ENCODE measurements at places on chromosomes 6 and 20.
A peak's percentile ranks its signal among the peaks of the same experiment; 100 is the strongest.

GRCh38 chr20:46071573-46071972 is 18.2 kb downstream of the NCOA5 start:
- no peak for DNase-seq

GRCh38 chr6:150102750-150103270 is 33.9 kb upstream of the ULBP3 start:
- DNase-seq, result no peak

GRCh38 chr20:56924292-56925081 is 295.4 kb downstream of the TFAP2C start:
- no peak for DNase-seq

DNA sequence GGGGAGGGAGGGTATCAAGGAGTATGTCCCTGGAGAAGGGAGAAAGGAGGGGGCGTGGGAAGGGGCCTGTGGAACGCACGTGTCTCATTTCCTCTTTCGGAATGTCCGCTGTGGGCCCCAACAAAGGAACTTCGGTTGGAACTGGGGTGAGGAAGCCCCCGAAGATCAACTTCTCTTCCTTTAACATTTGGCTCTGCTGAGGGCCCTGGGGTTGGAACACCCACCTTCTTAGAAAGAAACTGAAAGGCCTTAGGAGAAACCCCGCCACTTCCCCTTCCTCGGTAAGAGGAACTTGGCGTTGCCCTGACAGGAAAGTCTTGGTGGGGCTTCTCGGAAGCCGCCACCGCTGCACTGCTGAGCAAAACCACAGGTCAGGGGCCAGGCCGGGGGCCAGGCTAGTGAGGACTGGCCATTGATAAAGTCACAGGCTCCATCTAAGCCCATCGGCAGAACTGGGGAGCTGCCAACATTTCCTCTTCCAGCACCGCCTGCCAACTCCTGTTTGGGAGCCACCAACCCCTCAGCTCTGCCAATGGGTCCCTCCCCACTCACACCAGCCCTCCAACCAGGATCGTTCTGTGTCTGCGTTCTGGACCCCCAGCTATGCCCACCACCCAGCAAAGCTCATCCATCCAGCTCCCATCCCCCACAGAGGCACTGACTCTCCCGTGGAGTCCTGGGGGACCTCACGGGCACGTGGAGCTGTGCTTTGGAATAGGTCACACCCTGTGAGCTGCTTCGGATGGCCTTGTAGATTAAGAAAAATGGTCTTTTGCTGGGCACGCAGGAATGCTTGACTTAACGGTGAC is 44.8 kb downstream of the FGD2 start:
- DNase-seq, result no peak

GRCh38 chr6:30411515-30412207 is 66.7 kb downstream of the RPP21 start:
- peak; percentile 6 for DNase-seq

DNA sequence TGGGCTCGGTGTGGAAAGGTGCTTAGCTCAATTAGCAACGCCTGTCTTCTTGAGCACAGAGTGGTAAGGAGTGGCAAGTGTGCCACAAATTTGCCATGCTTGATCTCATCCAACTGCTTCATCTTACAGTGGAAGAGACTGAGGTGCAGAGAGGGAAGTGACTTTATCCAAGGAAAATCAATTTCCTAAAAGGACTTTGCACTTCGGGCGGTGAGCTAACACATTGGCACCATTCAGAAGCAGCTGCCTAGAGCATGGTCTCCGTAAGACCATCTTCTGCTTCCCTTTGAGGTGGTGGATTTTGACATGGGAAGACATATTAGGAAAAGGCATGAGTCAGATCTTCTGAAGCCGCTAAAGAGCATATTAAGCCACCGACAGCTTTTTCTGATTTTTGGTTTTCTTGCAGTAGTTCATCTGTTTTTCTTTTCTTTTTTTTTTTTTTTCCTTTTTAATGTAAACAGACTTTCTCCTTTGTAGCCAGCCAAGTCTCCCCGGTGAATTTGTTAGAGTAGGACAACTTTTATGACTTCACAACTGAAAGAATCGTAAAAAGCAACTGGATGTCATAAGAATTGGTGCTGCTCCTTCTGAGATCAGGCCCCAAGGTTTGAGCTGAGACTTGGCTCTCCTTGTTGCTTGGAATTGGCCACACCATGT is 273.2 kb downstream of the CDC5L start:
- no peak for DNase-seq

DNA sequence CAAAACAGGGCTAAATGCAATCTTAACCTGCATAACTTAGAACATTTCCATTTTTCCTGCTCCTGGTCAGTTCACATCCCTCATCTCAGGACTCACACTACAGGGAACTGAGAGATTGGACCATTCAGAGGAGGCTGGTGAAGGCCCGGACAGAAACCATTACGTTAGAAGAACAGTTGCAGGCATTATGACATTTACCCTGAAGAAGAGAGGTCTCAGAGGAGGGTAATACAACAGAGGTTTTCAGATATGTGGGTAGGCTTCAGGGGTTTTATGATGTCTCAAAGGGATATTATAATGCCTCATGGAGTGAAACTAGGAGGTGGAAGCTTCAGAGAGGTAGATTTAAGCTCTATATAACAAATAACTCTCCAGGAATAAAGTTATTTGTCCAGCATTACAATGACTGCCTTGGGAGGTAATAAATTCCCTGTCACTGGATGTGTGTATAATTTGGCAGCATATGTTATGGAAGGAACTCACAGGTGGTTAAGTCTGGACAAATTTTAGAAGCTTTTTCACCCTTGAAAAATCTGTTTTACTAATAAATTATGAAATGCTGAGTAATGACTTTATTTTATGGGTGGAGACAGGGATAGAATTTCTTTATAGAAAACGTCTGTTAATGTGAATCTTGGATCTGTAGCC is 36.7 kb upstream of the RIPOR2 start:
- DNase-seq, result no peak

DNA sequence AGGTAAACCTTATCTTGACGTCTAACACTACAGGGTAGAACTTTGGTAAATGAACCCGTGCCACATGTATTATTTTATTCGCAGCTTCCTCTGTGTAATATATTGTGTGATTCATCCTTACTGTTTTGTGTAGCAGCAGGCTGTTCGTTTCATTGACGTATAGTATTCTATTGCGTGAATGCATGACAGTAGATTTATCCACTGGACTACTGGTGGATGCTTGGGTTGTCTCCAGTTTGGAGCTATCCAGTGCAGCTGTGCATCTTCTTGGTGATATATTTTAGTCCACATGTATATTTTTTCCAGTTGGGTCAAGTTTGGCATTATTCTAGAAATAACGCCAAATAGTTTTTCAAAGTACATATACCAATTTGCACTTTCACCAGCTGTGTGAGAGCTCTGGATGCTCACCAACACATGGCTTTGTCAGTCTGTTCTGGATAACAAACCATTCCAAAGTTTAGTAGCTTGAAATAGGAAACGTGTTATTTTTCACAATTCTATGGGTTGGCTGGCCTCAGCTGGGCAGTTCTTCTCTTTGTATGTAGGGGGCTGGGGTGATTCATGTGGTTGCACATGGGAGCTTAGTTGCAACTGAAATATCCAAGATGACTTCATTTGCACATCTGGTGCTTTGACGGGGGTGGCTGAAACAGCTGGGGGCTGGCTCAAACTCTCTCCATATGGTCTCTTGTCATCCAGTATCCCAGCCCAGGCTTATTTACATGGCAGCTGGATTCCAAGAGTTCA is 9.3 kb downstream of the ECT2L start:
- DNase-seq, result no peak

GRCh38 chr6:152348116-152348515 is 289.0 kb downstream of the SYNE1 start:
- DNase-seq, result no peak

DNA sequence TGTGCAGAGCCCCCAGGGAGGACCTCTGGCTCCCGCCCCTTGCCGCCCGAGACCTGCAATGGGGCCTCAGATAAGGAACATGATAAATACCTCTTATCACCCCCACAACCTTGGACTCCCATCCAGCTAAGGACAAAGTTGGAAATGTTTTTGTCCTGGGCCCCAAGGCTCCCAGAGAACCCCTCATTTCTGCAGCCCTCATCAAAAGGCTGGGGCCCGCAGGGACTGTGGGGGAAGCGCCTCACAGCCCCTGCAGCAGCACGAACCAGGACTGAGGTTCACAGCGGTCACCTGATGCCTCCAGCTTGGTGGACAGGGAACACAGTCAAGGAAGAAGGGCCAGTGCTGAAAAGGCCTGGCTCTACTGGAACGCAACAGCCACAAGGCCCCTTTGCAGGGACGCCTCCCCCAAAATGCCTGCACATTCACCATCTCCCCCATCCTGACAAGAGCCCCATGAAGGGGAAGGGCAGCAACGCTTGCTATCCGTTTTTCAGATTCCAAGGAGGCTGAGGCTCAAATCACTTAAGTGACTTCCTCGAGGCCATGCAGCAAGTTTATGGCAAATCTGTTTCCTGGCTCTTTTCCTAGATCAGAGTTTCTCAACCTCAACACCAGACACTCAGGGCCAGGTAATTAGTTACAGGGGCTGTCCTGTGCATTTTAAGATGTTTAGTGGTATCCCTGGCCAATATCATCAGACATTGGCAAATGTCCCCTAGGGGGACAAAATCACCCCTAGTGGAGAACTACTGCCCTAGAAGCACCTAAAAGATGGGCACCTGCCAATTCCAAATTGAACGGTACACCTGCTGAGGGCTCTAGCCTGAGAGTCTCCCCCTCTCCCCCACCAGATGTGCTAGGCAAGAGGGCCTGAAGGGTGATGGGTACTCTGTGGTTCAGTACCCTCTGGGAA is 10.6 kb downstream of the TFEB start:
- DNase-seq, result no peak

GRCh38 chr20:10925767-10926166 is 252.0 kb upstream of the JAG1 start:
- no peak for DNase-seq

GRCh38 chr20:19815553-19815991 is 57.5 kb downstream of the RIN2 start:
- DNase-seq, result no peak

DNA sequence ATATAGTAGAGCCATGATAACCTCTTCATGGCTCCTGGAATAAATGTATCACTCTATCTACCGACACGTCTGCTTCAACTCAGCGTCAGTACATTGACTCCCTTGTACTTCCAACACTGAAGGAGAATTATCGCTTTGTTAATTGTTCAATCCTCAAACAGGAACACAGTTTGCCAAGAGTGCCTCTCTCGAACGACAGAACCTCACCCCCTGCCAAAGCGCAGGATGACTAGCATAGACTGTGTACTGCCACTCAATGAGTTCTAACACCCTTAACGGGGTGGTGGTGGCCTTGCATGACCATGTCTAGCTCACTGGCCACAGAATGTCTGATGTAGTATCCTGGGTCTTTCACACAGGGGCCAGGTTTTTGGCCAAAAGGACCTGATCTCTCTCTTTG is 81.4 kb upstream of the HEY2 start:
- DNase-seq, result no peak

GRCh38 chr6:31354158-31354863 is 2.7 kb downstream of the HLA-B start:
- DNase-seq, result no peak

DNA sequence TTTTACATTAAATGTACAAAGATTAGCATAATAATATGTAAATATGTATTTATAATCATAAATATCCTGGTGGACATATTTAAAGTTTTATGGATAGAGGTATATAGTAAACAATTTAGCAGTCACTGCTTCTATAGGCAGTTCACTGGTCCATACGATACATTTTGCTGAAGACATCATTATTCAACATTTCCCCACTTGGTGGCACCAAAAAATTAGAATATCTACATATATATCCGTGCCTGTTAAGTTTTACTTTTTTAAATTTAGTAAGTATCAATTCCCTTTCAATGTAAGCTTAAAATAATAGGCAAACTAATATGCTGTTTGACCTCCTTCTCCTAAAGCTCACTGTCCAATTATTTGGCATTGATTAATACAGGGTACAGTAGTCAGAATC is 64.2 kb downstream of the LMBRD1 start:
- no peak for DNase-seq

DNA sequence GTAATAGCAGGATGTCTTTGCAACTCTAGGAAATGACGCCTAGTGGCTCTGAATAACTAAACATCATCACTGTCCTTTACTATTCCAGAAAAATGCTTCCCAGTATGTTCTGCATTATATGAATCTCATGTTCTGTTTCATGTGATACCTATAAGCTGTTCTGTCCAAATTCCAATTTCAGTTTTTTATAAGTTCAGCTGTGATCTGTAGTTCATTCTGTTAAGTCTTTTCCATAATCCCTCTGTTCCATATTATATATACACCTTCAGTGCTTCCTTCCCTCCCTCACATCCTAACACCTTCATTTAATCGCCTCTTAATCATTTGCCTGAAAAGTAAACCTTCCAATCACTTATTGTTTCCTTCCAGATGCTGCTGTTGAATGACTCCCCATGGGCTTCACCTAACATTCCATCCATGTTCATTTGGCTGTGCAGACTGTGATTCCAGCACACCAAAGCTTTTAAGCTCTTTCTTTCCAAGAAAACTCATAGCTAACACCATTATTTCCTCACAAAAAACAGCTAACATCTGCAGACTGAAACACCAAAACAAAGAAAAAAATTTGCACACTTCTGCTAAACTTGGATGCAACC is 18.6 kb downstream of the HMGCLL1 start:
- DNase-seq, result no peak

GRCh38 chr6:41850861-41851260 is 44.3 kb downstream of the USP49 start:
- no peak for DNase-seq

GRCh38 chr6:161598896-161599295 is 325.0 kb upstream of the AGPAT4 start:
- DNase-seq, result no peak

DNA sequence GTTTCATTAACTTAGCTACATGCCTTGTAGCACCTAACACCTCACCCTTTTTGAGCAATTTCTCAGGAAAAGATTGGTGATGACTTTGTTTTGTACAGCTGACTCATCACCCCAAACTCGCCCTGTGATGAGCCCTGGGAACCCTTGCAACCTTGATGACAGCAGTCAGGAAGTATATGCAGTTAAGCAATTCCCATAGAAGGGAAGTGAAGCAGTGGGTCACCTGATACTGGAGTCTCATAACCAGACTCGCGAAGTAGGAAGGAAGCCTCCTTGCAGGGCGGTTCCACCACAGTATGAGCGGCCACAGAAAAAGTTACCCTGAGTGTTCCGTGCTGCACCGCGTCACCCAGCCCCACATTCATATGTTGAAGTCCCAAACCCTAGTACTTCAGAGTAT is 82.0 kb upstream of the EDN1 start:
- no peak for DNase-seq

GRCh38 chr20:56429941-56430340 is 17.9 kb downstream of the CASS4 start:
- no peak for DNase-seq
